ENCODE measurements at places on chromosomes 4 and X.

DNA sequence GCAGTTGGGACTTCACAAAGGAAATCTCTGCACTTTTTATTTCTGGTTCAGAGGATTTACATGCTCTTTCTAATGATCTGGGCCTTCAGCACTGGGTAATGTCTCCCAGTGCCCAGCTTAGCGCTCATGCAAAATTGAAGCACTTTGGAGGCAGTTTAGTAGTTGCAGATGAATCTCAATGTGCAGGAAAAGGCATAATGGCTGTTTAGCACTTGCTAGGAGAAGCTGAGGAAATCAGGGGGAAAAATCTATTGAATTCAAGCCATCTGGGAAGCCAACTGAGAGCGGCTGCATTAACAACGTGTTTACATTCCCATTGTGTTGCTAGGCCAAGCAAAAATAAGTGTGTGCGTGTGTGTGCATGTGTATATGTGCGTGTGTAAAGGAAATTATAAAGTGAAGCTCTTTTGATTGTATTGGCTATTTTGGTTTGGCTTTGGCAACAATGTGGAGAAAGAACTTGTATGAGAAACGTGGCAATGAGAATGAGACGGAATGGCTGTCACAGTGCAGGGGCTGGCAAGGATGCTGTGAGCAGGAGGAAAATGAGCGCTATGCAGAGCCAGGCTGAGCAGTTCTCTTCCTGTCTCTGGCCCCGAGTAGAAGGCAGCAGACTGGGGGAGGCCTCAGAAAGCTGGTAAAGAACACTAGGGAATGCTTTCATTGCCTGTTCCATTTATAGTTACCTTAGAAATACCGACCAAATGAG lies 231.5 kb downstream of the UNC5C start:
- DNase-seq: no peak

DNA sequence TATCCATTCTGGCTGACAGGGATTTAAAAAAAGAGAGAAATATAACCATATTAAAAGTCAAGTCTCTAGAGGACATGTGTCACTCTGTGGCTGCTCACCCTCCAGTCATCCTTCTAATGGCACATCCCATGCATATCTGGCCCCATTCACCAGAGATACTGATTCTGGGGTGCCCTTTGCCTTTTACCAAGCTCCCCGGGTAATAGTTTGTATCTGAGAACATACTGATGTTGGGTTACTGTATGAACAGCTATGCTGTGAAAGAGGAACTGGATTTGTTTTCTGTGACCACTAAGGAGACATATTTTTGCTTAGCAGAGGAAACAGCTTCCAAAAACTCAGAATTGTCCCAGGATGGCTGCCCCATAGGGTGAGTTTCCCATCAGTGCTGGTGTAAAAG lies 56.0 kb downstream of the SAT1 start:
- DNase-seq: no peak

DNA sequence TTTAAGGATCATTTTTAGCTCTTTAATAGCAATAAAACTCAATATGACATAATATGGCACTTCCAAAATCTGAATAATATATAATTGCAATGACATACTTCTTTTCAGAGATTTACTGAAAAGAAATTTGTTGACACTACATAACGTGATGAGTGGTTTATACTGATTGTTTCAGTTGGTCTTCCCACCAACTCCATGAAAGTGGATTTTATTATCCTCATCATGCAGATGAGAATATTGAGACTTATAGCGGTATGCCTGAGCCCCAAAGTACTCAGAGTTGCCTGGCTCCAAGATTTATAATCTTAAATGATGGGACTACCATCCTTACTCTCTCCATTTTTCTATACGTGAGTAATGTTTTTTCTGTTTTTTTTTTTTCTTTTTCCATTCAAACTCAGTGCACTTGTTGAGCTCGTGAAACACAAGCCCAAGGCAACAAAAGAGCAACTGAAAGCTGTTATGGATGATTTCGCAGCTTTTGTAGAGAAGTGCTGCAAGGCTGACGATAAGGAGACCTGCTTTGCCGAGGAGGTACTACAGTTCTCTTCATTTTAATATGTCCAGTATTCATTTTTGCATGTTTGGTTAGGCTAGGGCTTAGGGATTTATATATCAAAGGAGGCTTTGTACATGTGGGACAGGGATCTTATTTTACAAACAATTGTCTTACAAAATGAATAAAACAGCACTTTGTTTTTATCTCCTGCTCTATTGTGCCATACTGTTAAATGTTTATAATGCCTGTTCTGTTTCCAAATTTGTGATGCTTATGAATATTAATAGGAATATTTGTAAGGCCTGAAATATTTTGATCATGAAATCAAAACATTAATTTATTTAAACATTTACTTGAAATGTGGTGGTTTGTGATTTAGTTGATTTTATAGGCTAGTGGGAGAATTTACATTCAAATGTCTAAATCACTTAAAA lies 15.3 kb downstream of the ALB start:
- no peak for DNase-seq

- DNase-seq: no peak
Observed at GRCh38 chrX:150508451-150509367, 59.7 kb upstream of the MTM1 start.

DNA sequence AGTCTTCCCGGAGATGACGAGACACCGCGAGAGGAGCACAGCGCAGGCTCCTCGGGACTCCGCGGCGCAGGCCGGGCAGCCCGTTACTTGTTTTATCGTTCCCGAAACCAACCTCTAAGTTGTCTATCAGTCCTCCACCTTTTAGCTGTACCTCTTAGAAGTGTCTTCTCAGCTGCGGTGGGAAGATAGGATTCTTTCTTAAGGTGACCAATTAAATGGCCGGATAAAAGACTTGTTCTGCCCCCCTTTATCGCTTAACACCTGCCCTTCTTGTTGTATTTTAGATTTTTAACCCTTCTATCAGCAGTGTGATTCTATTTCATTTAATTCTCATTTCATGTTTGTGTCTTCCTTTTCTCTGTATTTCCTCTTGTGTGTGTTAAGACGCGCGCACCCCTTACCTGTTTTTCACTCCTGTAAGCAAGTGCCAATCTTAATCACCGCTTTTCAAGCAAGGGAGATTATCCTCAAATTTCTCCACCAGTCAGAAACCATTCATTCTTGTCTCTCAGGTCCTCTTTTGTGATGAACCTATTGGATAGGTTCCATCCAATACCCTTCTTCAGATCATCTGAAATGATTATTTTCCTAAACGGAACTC lies at the start of gene SLC9B2:
SLC9B2 (minus strand) TSS at position 15 of the 601 bp plus-strand sequence. CDS start 9,211 bp downstream, outside the sequence.
- DNase-seq: peak; percentile 17

DNA sequence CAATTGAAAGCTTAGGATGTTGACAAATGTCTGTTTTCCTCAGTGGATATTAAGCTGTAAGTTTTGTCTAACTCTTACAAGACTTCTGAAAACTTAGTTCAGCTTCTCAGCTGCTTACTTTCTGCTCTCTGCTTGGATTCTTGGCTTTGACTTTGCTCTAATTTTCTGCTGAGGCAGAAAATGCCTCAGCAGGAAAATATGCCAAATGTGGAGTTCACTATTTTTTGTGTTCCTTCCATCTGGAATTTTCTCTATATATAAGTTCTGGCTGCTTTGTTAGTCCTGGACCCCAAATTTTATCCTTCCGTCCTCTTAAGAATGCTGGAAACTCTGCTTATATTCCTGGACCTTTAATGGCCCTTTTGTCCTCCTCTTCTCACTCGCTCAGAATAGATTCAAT lies 352.6 kb upstream of the NWD2 start:
- DNase-seq: no peak

GRCh38 chrX:112085149-112085548 lies 2.6 kb upstream of the TRPC5 start:
- DNase-seq: no peak

DNA sequence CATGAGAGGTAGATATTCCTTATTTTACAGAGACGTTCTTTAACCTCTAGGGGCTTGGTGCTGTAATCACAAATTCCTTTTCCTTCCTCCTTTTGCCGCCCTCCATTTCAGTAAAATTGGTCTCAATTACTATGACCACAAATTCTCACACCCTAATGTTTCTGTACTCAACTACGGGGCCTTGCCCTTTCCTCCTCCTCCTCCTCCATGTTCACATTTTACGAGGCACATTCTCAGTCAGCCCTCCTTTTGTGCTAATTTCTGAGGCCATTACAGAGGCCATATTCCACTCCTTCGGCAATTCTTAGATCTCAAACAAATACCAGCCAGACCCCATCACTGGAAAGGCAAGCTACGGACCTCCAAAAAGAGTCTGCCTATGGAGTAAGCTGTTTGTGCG lies 92.1 kb downstream of the SH3KBP1 start:
- no peak for DNase-seq

Measured in activated naive CD4-positive, alpha-beta T cell treated with anti-CD3 and anti-CD28 coated beads, Interleukin-2, amount 50 U/mL, for 72 hours (primary cell).